ENCODE measurements at places on chromosomes 5 and 9.

DNA sequence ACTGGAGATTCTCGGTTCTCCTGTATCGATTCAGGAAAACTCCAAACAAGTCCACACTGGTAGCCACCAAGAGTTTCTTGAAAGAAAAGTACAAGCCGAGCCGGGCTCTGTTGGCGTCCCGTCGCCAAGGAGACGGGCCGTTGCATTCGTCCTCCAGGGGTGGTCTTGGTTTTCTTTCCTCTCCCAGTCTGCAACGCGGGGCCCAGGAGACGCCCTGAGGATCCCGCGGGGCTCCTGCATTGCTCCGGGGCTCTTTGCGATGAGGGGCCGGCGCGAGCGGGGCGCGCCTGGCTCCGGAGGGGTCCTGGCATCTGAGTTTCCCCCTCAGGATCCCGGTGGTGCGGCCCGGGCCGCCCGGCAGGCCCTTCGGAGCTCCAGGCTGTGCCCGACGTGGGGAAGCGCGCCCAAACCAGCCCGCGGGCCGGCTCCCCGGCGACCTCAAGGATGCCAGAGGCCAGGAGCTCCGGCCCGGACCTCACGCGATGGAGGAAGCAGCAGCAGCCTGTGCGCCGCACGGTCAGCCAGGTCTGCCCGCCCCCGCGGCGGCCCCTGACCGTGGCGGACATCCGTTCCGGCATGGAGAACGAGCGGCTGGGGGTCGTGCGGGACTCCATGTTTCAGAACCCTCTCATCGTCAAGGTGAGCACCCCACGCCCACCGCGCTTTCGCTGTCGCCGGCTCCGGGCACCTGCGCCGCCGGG lies at the start of gene CFAP77:
TSS of gene CFAP77 (plus strand) at position 384 of the 701 bp plus-strand sequence. CDS start at position 445, 61 bp downstream.
- DNase-seq, result no peak

- no peak for DNase-seq
Measured at GRCh38 chr9:34592895-34593601, 3.5 kb upstream of the CNTFR start.

DNA sequence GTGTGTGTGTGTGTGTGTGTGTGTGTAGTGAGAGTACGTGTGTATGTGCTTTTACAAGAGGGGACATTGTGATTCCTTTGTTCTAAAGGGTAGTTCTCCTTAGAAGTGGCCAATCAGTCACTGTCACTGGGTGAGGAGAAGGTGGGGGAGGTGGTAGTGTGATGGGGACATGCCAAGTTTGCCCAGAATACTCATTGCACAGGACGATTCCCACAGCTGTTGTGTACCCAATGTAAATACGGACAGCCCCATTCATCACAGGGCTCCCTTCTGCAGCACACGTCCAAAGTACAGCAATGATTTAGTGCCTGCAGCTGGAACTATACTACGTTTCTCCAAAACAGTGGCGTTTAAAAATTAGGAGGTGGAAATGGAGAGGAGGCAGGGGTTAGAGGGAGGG lies 287.8 kb downstream of the TLR4 start:
- DNase-seq, result no peak

DNA sequence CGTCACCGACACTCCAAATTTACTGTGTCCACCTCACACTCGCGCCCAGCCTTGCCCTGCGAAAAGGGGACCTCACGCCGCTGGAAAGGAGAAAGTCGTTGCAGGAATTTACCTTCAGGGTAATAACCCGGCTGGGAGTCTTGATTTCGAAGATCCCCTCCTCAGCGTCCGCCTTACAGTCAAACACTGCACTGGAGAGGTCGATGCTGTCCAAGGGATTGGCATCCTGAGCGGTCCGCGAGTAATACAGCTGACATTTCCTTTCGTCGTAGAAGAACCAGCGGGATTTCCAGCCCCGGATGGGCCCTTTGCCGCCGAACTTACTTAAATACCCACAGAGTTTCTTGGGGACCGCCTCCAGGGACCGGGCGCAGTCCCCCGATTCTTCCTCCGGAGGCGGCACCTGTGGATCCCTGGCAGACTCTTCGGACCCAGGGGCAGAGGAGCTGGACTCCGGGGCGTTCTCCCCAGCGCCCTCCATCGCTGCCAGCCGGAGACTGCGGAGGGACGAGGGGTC lies 330 bp downstream of the TBC1D2 start:
- DNase-seq, result no peak

- DNase-seq, result no peak
Measured at GRCh38 chr9:100477241-100477640, 4.3 kb downstream of the TMEFF1 start.

GRCh38 chr5:113039934-113040285 lies 63.3 kb downstream of the DCP2 start:
- DNase-seq, result no peak

- no peak for DNase-seq
Measured at GRCh38 chr5:2239201-2239910, 356.6 kb upstream of the IRX4 start.

DNA sequence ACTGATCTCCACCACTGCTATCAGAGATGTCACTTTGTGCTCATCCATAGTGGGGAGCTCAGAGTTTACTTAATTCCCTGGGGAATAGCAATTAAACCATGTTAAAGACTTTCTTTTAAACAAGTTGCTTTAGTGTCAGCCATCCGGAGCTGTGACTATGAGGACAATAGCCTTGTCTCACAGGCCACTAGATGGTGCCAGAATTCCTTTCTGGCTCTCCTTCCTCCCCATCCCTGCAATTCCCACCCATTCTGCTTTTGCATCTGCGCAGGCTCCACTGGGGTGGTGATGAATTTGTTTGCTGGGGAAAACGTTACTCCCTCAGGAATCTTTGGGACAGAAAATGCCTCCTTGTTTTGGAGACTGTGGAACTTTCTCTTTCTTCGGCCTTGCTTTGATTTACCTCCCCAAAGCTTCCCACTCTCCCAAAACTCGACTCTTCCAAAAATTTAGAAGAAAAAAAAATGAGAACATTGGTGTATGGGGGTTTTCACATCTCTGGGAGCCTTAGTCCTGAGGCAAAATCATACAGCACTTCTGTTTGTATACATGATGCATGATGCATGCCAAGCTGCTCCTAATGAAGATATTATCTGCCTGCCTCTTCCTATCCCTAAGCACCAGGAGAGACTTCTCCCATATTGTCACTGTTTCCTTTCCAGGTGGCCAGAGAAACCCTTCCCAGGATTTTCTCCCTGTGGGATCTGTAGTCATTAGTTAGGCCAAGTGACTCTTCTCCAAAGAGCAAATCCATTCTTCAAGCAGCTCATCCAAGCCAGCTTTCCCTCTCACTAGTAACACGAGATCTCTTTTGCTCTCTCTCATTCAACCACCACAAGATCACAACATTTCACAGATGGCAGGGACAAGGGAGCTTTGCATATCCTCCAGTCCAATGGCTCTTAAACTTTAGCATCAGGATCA lies 466.1 kb downstream of the TLR4 start:
- no peak for DNase-seq

DNA sequence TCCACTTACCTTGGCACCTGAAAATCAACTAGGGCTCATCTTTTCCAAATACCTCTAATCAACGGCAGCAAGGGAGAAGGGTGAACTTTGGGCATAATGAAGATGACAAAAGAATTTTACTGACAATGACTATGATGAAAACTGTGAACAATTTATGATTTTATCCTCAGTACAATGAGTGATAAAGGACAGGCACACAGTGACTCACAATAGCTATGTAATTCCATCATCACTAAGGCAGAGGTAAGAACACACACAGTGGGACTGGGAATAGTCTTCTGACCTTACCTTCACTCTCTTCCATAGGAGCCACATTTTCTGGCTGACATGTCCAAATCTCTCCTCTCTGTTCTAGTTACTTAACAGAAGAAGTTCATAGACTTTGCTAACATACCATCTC lies 26.1 kb upstream of the KCNV2 start:
- no peak for DNase-seq

DNA sequence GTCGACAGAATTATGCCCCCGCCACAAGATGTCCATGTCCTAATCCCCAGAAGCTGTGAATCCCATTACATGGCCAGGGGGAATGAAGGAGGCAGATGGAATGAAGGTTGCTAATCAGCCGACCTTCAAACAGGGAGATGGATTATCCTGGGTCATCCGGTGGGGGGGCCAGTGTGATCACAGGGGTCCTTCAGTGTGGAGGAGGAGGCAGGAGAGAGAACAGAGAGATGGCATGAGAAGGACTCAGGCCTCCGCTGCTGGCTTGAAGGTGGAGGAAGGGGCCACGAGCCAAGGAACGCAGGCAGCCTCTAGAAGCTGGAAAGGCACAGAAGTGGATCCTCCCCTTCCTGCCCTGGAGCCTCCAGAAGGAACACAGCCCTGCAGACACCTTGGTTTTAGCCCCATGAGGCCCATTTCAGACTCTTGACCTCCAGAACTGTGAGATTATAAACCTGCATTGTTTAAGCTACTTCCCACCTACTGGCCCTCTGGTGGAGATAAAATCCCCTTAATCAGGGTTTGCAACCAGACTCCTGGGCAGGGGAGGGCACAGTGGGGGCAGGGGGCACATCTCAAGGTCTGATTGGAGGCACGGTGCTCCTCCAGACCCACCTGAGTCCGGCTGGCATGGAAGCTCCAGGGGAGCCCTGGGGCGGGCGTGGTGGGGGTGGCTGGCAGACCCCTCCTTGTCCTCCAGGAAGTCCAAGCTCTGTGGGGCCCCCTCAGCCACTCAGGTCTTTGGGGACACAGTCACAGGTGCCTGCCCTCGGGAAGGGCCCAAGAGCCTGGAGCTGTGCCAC lies 13.8 kb downstream of the PTGES2 start:
- no peak for DNase-seq

Data from stimulated activated CD8-positive, alpha-beta memory T cell treated with anti-CD3 and anti-CD28 coated beads, Interleukin-7, amount 100 ng/mL, for 1 hour (primary cell).